ENCODE measurements at places on chromosomes 7 and 10.

- DNase-seq, result peak; percentile 19
Measured at GRCh38 chr7:16646472-16647072, 591 bp downstream of the BZW2 start.

GRCh38 chr10:116696919-116697318, 45.4 kb downstream of the HSPA12A start:
- DNase-seq, result no peak

DNA sequence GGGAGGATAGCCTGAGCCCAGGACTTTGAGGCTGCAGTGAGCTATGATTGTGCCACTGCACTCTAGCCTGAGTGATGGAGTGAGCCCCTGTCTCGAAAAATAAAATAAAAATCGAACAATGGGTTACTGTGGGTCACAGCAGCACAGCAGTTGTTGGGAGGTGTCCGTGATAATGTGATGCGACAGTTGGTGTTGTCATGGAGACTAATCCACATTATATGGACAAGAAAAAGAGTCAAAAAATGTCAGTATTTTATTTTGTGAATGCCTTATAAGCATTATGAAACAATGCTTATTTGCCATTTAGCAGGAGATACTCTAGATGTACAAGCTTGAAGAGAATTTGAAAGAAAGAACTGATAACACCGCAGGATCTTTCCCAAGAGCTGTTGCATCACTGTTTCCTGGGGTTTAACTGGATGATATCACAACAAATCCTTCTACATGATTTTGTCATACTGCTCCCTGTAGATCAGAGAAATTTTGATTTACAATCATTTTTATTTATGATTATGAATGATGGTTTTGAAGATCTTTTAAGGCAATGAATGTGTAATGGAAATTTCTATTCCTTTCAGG, 195.4 kb downstream of the BAMBI start:
- no peak for DNase-seq

DNA sequence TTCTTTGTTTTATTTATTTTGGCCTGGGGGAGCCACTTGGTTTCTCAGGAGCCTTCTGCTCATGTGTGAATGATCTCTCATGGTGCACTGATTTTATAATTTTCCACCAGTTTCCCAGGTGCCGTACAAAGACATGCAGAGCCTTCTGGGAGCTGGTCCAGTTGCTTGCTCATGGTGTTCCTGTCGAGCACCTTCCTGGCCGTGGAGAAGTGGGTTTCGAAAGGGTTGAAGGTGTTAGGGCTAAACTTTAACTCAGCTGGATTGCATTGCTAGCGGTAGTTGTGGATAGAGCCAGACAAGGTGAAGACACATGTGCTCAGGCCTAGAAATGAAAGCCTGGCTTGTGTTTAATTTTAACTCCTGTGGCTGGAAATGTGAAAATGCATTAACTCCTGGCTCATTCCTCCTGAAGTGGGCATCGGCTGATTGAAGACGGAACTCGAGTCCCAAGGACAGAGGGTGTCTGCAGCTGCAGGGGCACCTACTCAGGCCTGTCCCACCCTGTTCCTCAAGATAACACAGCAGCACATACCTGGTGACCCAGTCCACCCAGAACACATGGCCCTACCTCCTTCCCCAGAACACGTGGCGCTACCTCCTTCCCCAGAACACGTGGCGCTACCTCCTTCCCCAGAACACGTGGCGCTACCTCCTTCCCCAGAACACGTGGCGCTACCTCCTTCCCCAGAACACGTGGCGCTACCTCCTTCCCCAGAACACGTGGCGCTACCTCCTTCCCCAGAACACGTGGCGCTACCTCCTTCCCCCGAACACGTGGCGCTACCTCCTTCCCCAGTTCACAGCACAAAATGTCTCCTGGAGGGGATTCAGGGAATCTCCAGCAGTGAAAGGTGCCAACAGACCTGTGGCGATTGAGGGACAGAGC, 133.2 kb downstream of the WDR37 start:
- DNase-seq, result no peak

GRCh38 chr7:66913118-66914037, 7.6 kb upstream of the TMEM248 start:
- no peak for DNase-seq

GRCh38 chr10:71207578-71207977, 4.8 kb upstream of the UNC5B start:
- DNase-seq, result no peak

GRCh38 chr7:17422966-17423365, 124.5 kb downstream of the AHR start:
- DNase-seq, result no peak

- DNase-seq, result no peak
Measured at GRCh38 chr10:35579726-35580422, 25.3 kb upstream of the GJD4 start.

DNA sequence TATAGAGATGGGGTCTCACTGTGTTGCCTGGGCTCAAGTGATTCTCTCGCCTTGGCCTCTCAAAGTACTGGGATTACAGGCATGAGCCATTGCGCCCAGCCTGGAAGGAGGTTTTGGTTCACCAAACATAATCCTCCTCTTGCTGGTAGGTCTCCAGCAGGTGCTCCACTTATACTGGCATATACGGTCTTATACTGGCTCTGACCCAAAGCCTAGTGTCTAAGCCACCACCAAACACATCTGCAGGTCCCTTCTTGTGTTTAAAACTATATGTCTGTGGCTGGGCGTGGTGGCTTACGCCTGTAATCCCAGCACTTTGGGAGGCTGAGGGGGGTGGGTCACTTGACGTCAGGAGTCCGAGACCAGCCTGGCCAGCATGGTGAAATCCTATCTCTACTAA, 5.4 kb downstream of the MBLAC1 start:
- DNase-seq, result no peak

DNA sequence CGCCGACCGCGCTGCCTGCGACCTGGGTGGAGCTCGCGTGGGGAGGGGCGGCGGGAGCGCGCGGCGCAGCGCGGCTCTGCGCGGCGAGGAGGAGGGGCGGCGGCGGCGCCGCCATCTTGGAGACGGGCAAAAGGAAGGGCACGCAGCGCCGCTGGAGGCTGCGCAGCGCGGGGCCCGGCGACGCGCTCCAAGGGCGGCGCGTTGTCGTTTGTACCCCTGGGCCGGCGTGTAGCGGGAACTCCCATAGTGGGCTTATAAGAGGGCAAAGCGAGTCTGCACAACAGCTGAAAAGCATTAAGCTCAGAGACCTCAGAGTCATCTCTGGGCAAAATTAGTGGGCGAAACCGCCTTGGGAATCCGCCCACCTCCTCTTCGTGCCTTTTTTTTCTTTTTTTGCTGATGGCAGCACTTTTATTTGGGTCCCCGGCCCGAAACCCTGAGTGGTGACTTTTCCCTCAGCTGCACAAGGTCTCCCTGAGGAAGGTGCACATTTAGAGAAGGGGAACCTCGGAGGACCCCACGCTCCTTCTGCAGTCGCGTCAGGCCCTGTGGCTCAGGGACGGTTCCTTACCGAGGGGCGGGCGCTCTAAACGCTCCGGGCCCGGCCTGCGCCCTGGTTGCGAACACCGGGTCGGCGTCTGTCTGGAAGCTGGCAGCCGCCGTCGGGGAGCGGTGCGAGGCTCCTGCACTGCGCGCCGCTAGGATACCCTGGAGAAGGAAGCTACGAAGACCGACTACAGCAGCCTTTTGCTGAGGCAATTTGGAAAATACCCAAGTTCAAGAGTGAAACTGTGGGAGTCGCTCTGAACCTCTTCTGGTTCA, 428 bp upstream of the MCMBP start:
- DNase-seq, result peak; percentile 73

GRCh38 chr10:67603086-67603485, 92.9 kb downstream of the CTNNA3 start:
- DNase-seq, result no peak

- no peak for DNase-seq
Measured at GRCh38 chr10:79443338-79444198, 1.9 kb downstream of the ZCCHC24 start.

DNA sequence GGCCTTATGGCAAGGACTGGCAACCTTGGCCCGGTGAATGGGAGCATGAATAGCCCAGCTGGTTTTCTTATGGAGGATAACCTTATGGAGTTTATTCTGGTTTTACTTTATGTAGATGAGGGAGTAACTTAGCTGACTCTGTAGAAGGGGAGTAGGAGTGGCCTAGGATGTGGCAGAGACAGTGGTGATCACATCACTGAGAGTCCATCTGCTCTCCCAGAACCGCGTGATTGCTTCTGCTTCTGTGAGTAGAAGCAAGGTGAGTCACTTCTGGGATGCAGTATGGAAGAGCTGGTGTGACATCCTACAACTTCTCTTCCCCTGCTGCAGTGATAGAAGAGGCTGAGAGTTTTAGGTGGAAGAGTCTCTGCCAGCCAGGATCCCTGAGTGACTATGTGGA, 129.2 kb downstream of the RPS24 start:
- no peak for DNase-seq

- DNase-seq, result no peak
Measured at GRCh38 chr7:45347804-45348203, 190.2 kb downstream of the RAMP3 start.

- DNase-seq, result no peak
Measured at GRCh38 chr7:69928621-69929020, 330.3 kb downstream of the AUTS2 start.

DNA sequence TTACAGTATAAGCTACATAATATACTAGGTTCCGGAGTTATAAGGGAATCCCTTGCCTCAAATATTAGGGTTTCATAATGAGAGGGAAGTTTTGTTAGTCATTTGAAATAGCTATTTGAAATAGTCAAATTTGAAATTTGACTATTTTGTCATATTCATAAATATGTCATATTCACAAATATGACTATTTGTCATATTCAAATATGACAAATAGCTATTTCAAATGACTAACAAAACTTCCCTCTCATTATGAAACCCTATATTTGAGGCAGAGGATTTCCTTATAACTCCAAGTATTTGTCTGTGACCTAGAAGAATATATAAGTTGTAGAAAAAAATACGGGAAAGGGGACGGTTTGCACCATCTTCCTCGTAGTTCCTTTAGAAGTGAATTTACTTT, 76.6 kb downstream of the HDAC9 start:
- no peak for DNase-seq

GRCh38 chr7:54076616-54077015, 465.6 kb upstream of the VSTM2A start:
- DNase-seq, result no peak

DNA sequence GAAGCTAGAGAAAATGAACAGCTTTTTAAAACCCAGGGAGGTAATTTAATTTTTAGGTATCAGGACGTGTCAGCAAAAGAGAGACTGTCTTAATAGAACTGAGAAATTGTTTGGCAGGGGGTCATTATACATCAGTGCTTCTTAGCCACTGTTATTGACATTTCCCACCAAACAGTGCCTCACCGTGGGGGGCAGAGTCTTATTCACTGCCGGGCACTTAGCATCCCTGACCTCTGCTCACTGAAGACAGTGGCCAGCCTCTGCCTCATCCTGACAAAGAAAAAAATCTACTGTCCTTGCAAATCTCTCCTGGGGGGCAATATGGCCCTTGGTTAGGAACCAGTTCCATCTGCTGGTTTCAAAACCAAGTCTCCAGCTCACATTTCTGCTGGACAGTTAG, 14.2 kb upstream of the MKI67 start:
- DNase-seq, result no peak

- no peak for DNase-seq
Measured at GRCh38 chr10:110413049-110413783, 84.5 kb upstream of the DUSP5 start.

GRCh38 chr7:109284943-109285342, 715.3 kb downstream of the DNAJB9 start:
- DNase-seq, result no peak

GRCh38 chr7:4799508-4800268, 24.3 kb downstream of the AP5Z1 start:
- no peak for DNase-seq

GRCh38 chr7:130908345-130909160, 174.5 kb upstream of the KLF14 start:
- DNase-seq, result no peak

DNA sequence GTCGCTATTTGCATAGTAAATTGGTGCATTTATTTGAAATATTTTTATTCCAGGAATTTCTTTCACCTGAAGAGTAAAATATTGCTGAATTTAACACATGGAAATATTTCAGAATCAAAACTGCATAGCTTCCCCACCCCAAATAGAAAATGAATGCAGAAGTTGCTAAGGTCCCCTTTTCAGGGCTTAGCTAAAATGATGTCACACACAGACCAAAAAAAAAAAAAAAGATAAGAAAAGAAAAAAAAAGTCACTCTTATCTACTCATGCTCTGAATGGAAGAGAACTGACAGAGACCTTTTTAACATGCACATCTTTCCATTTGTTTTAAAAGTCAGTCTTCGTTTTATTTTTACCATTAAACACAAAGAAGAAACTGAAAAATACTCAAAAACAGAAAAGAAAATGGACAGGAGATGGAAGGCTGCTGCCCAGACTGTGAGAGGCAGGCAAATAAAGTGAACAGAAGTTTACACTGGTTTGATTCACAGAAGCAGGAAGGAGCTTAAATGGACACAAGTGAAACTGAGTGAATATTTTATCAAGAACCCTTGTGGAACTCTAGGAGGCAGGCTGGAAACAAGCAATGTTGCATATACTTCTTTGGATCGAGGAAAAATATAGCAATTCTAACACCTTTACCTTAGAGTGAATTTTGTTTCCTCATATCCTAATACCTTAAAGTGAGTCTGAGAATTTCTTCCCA, 32.0 kb downstream of the PSMC2 start:
- no peak for DNase-seq

DNA sequence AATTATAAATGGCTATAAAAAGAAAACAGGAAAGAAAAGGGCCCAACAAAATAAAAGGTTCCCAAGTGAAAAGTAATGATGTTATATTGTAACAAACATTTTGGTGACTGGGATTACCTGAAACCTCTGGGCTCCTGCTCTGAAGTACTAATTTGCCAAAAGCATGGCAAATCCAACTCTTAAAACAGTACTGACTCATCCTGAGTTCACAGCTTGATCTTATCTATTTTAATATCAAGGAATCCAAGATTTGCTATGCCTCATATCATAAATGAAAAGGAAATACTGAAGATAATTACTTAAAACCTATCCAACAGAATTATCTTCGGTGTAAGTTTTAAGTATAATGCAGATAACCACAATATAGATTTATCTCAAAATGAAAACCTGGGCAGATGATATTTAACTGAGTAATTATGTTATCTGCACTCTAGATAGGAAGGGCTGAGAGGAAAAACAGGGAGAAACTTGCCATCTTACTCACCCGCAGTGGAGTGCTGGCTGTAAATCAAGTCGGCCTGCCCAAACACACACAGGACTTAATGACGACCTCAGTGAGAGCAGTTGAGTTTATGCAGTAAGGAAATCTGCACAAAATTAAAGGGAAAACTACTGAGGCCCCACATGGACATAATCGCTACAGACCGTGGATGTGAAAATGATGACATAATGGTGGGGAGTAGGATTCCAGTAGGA, 48.4 kb downstream of the MPP7 start:
- DNase-seq, result no peak

GRCh38 chr7:83956104-83956503, 238.5 kb downstream of the SEMA3A start:
- no peak for DNase-seq
